ENCODE measurements at places on chromosomes 16 and 17. TPM values are rescaled to one million over a fixed set of nuclear protein-coding genes. Genes with fewer than 3 reads are reported as not detected.
A peak's percentile ranks its signal among the peaks of the same experiment; 100 is the strongest.

- DNase-seq = no peak
Observed at GRCh38 chr17:19461116-19461515, 50.1 kb downstream of the RNF112 start.

DNA sequence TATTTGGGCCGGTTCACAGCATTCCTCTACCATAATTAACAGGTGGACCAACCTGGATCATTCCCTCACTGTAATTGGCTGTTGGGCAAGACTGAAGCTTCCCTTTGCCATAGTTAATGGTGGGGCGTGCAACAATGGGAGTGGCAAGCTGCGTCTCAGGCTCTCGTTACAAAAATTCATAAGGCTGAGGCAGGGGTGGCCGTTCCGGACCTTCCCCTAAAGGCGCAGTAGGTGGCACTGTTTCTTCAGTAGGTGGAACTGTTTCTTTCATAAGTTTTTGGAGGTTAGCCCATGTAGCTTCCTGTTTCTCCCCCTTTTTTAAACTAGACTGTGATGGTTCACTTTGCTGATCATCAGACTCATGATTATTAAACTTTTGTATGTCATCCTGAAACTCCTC, 17.0 kb upstream of the TMC5 start:
- DNase-seq = no peak

DNA sequence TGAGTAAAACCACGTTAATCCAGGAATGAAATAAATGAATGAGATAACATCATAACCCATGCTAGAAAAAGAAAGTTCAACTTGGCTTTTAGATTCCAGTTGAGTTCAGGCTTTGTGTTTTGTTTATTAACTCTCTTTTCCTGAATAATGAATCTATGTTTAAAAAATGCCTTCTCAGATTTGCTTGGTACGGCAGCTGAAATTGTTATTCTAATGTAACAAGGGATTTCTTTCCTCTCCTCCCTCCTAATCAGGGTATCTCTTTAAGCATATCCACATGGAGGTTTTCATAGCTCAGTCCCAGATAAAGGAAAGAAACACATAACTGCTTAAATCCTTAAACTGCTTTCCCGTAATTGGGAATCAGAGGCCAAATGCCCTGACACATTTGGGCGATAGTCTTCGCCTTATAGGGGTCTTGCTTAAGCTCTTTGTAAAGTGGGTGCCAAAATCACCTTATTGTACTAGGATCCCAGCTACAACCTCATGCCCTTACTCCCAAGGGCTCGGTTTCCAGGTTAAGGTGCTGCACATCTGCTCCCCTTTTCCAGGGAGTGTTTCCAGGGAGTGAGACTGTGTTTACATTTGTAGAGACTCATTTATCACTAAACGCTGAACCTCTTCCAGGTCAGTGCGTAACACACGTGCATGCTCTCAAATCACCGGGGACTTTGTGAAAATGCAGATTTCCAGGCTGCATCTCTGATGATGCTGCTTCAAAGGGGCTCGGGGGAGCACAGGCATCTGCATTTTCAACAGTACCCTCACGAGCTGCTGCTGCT, 142.8 kb upstream of the FOXF1 start:
- DNase-seq = no peak

- DNase-seq = no peak
Observed at GRCh38 chr17:20074489-20074888, 65.3 kb downstream of the SPECC1 start.

Gene C1QTNF1
- total RNA-seq = 15.8 TPM

DNA sequence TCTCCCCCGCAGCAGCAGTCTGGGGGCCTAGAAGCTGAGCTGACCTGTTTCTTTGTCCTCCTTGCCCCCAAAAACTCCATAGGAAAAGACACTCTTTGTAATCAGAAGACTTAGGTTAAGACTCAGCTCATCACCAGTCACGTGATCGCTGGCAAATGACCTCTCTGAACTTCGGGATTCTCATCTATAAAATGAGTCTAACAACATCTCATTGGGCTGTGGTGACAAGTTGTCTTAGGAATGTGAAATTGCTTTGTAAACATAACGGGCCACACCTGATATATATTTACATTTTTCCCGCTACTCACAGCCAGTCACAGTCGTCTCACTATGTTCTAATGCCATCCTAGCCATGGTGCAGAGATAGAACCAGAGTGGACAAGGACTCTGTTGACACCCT, 86.0 kb upstream of the LHX1 start:
- DNase-seq = no peak

Gene CETP
- total RNA-seq = 2.9 TPM

DNA sequence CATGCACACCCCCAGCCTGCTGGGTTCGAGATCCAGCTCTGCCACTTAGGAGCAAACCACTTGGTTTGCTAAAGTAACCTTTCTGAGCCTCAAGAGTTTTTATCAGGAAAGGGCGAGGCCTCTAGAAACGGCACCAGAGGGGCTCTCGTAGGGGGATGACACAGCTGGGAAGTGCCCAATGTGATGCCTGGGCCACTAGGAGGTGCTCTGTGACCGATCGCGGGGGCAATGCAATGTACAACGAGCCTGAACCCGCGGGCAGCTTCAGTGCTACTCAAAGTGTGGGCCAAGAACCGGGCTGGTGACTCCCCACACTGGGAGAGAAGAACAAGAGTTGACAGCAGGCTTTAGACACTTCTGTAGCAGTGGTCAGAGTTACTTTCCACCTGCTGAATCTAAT, 9.4 kb downstream of the C16orf89 start:
- no peak for DNase-seq

- no peak for DNase-seq
Observed at GRCh38 chr16:84660973-84661372, 12.7 kb downstream of the KLHL36 start.

DNA sequence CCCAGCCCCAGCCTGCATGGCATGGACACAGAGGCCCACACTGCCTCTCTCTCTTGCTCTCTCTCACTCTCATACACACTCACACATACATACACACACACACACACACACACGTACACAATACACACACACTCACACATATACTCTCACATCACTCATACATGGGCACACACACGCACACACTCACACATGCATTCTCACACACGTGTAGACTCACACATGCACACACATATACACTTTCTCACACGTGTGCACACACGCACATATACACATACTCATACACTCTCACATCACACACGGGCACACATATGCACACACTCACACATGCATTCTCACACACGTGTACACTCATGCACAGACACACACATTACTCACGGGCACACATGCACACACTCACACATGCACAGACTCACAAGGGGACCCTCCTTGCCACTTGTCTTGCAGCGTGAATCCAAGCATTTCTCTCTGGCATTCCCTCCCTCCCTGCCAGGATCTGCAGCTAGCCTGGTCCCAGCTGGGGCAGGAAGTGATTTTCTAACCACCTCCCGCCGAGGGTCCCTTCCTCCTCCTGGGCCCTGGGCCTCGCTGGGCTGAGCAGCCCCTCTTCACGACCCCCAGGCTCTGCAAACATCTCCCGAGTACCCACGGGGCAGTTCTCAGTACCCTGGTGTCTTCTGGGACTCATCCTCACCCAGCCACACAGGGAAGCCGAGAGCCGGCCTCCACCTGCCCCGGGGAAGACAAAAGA, 37.5 kb downstream of the IL21R start:
- no peak for DNase-seq

- DNase-seq = no peak
Observed at GRCh38 chr17:31672161-31672819, 186.8 kb downstream of the COPRS start.

GRCh38 chr17:41785091-41785858, 1.2 kb downstream of the JUP start:
- DNase-seq = peak; percentile 26

DNA sequence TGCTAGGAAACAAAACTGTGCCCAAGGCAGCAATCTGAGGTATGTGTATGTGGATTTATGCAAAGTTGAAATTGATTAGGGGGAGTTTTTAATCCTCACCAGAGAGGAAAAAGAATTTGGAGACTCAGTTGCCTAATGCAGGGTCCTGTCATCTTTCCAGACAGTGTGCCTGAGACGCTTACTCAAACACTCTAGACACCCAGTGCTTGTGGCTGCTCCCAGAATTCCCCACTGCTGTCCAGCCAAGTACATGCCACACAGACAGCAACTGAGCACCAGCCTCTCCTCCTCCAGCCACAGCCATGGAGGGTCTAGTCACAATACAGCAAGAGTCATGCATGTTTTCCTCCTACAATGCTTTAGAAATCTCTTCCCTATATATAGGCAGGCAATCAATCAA, 118.1 kb downstream of the HIC1 start:
- DNase-seq = no peak

Gene MMP28
- 6.1 TPM for total RNA-seq

DNA sequence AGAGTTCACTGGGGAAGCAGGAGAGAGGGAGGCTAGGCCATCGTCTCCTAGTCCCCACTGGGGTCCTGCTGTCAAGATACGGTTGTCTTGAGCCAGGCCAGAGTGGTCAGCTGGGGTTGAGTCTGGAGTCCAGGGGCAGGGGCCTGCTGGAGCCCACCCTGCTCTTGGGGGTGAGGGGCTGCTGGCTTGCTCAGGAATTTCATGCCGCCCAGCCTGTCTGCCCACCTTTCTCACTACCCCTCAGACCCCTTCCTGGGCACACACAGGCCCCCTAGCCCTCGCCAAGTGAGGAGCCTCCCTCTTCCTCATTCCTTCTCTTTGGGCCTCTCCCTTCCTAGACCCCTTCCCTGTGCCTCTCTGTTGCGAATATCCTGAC, 1.3 kb downstream of the TRAF7 start:
- no peak for DNase-seq

- DNase-seq = no peak
Observed at GRCh38 chr16:85698459-85698891, 9.7 kb upstream of the GINS2 start.

Gene TEDC2
- total RNA-seq = 3.4 TPM

- DNase-seq = no peak
Observed at GRCh38 chr17:81459224-81459623, 53.4 kb downstream of the ACTG1 start.

DNA sequence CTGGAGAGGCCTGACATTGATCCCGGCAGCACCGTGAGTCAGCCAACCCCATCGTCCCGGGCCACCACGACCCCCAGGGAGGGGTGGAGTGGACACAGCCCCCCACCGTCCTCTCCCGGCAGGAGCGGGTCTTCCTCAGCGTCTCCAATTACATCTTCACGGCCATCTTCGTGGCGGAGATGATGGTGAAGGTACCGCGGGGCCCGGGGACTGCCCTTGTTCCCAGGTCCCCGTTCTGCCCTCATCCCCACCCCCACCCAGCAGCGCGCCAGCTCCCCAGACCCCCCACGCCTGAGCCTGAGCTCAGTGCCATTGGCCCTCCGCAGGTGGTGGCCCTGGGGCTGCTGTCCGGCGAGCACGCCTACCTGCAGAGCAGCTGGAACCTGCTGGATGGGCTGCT, 14.6 kb downstream of the TPSG1 start:
- no peak for DNase-seq

Gene TMEM114
- total RNA-seq = not detected

DNA sequence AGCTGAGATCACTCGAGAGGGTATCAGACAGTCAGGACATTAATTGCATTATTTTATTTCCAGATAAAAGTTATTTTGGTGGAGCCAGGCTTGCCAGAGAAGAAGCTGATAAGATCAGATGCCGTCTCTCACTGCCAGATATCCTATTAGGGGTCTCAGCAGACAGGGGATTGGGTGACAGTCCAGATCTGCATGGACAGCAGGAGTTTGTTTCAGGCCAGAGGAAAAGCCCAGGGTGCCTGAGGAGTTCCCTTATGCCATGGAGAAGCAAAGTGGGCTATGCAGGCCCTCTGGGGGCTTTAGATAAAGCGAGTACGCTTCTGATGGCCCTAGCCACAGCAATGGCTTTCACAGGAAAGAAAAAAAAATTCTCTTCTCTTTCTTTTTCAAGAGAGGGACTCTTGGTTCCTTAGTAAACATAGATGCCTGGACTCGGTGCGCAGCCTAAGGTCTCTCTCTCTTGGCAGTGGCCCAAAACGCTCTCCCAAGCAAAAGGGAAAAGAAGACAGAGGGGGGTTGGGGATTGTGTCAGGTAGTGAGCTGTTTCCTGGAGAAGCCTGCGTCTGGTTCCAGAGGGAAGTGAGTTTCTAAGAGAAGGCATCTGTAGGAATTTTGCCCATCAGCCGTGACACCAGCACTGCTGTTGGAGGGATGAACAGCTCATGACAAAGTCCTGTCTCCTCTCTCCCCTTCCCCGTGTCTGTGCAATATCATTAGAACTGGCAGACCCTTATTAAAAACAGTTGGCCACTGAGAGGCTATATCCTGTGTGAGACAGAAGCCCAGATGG, 166.3 kb upstream of the FOXF1 start:
- DNase-seq = no peak

GRCh38 chr16:87664792-87665191, 62.5 kb downstream of the JPH3 start:
- DNase-seq = no peak

Gene RAD51C
- 22.4 TPM for total RNA-seq

Gene KCNJ18
- not detected for total RNA-seq

Gene CD300H
- total RNA-seq = 0.79 TPM

- DNase-seq = no peak
Observed at GRCh38 chr17:80983545-80983944, 8.1 kb upstream of the CHMP6 start.

- no peak for DNase-seq
Observed at GRCh38 chr17:3727041-3727440, 3.3 kb downstream of the HASPIN start.

Gene CCDC47
- total RNA-seq = 67.2 TPM

- DNase-seq = no peak
Observed at GRCh38 chr16:2967211-2967631, 1.9 kb upstream of the PAQR4 start.

DNA sequence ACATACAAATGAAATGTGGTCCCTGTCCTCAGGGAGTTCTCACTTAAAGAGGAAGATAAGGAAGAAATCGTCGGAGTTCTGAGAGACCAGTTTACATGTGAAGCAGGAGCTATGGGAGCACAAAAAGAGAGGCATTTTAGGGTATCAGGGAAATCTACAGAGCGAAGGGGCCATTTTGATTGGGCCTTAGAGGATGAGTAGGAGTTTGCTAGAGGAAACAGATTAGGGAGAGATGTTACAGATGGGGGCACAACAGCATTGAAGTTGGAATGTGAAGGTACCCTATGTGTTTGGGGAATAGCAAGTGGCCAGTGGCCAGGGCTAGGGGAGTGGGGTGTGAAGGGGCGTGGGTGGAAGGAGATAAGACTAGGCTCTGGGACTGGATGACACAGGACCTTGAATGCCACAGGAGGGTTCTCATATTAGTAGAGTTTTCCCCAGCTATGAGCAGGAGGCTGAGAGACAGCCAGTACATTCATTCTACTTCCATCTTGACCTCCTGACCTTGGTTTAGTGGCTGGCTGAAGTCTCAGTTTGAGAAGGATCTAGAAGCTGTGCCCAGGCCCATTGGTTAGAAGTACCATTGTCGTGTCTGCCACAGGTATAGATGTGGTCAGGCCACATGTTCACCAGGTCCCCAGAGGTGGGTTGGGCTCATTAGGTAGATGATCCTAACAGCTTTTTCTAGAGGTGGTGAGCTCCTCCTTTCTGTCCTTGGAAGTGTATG, 34.8 kb downstream of the CPNE2 start:
- no peak for DNase-seq

DNA sequence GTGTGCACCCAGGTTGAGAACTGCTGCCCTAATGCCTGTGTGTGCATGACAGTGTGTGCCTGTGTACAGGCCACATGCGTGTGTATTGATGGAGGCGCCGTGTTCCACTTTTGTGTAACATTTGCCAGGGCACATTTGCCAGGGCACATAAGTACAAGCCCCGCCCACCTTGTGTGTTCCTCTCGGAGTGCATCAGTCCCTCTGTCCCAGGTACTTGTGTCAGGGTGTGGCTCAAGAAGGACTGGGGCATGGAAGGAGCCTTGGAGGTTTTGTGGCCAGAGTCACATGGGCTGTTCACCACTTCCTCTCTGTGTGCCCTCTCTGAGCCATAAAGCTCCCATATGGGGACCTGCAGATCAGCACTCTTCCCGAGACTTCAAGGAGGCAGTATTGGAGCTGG, 73.9 kb downstream of the MRM1 start:
- no peak for DNase-seq
